ENCODE measurements at places on chromosomes 7 and 10. TPM values are rescaled to one million over a fixed set of nuclear protein-coding genes. Genes with fewer than 3 reads are reported as not detected.
A peak's percentile ranks its signal among the peaks of the same experiment; 100 is the strongest.

DNA sequence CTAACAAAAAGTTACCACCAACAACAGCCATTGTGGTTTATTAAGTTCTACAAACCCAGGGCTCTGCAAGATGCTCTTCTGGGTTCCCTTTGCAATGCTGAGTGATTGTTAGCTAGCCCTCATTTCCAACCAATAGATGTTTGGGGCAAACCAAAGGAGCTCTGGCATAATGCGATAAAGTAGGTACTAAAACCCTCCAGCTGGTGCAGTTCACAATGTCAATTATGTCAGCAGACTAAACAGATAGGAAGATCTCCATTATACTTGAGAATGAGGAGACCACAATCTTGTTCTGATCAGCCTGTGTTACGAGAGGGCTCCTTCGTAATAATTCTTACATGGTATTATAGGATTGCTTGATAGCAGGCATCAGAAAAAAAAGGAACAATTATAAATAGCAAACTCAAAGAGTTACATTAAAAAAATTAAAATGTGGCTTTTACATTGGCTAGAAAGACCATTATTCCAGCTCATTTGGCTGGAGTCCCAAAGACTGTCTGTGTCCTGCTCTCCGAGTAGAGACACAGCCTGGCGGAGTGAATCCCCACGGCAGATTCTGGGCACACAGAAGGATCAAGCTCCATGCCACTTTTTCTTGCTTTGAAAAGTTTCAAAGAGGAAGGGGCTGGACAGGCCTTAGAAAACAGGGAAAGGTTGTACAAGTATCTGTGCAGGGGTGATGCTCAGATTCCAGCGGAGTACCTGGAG, 93.8 kb downstream of the ZRANB1 start:
- H3K27me3 ChIP-seq: no peaks in the 10 kb centered on the region
- no peak for DNase-seq
- no peaks in the 10 kb centered on the region for H3K36me3 ChIP-seq
- H3K4me3 ChIP-seq: no peak overlapping the region

DNA sequence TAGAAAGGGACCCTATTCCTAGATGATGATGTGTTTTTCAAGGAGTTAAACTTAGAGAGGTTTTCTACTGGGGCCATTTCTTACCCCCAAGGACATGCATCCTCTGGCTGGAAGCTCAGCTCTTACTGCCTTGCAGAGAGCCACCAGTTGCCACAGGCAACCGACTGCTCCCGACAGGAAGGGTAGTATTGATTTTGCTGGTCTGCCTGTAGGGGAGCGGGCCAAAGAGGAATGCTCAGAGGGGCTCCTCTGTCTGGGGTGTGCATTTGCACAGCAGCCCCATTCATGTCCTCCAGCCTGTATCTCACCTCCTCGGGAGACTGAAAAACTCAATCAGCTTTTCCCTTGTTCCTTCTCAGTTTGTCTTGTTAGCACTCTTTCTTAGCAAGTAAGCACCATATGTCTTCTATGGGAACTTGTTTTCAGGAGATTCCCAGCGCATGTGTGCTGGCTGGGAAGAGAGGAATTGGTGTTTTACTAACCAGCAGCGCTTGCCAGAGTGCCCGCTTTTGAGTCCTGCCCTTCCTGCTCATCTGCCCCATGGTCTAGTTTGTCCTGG, 739.0 kb upstream of the GALNT17 start:
- no peak overlapping the region for H3K27ac ChIP-seq
- no peaks in the 10 kb centered on the region for H3K36me3 ChIP-seq
- no peak overlapping the region for H3K4me3 ChIP-seq
- no peaks in the 10 kb centered on the region for H3K27me3 ChIP-seq
- DNase-seq: no peak

- H3K4me1 ChIP-seq: peaks cover 45% of the 10 kb centered on the region
- H3K36me3 ChIP-seq: no peaks in the 10 kb centered on the region
- DNase-seq: peak; percentile 53
Measured at GRCh38 chr10:58817201-58817846, 304.7 kb downstream of the BICC1 start.

- no peaks in the 10 kb centered on the region for H3K27me3 ChIP-seq
- no peak for DNase-seq
- H3K27ac ChIP-seq: no peak overlapping the region
Measured at GRCh38 chr7:2172311-2173188, 60.2 kb downstream of the MAD1L1 start.

TEX47 gene
- not detected for total RNA-seq

PLXDC2 gene
- 104 TPM for total RNA-seq

- DNase-seq: peak; percentile 76
- no peaks in the 10 kb centered on the region for H3K4me1 ChIP-seq
- H3K27me3 ChIP-seq: no peaks in the 10 kb centered on the region
Measured at GRCh38 chr7:74272305-74273038, 16.7 kb upstream of the CLIP2 start.

DNA sequence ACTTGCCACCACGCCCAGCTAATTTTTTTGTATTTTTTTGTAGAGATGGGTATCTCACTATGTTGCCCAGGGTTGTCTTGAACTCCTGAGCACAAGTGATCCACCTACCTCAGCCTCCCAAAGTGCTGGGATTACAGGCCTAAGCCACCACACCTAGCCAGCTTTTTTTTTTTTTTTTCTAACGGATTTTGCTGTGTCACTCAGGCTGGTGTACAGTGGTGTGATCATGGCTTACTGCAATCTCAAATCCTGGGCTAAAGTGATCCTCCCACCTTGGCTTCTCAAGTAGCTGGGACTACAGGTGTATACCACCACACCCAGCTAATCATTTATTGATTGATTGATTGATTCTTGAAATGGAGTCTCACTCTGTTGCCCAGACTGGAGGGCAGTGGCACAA, 106.0 kb upstream of the TRIM24 start:
- no peak overlapping the region for H3K4me3 ChIP-seq
- no peaks in the 10 kb centered on the region for H3K27me3 ChIP-seq
- no peak for DNase-seq
- peaks cover 8% of the 10 kb centered on the region for H3K4me1 ChIP-seq

- no peaks in the 10 kb centered on the region for H3K36me3 ChIP-seq
- H3K4me1 ChIP-seq: no peaks in the 10 kb centered on the region
- no peak overlapping the region for H3K27ac ChIP-seq
- no peak overlapping the region for H3K4me3 ChIP-seq
- H3K27me3 ChIP-seq: peaks cover 7% of the 10 kb centered on the region
- no peak for DNase-seq
Measured at GRCh38 chr10:114394531-114394930, 9.8 kb downstream of the AFAP1L2 start.

- DNase-seq: no peak
- no peak overlapping the region for H3K27ac ChIP-seq
Measured at GRCh38 chr7:51774178-51774577, 457.6 kb upstream of the COBL start.

- H3K36me3 ChIP-seq: no peaks in the 10 kb centered on the region
- DNase-seq: no peak
- no peaks in the 10 kb centered on the region for H3K4me1 ChIP-seq
Measured at GRCh38 chr7:148598351-148598750, 7.8 kb downstream of the C7orf33 start.

VSIR gene
- total RNA-seq: 42.6 TPM

DNA sequence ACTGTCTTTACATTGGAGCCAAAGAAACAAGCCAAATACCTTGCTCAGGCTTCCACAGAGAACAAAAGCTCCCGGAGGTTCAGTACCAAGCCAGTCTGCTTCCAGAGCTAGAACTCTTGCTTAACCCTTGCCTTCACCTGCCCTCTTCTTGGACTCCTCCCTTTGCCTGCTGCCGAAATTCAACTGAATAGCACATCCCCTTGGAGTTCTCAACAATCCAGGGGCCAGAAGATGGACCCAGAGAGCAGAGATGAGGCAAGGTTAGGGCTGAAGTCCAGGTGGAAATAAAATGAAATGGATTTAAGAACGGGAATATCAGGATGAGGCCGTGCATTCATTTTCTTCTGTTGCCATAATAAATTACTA, 876 bp upstream of the PIK3AP1 start:
- DNase-seq: no peak
- no peaks in the 10 kb centered on the region for H3K36me3 ChIP-seq
- no peak overlapping the region for H3K27ac ChIP-seq
- peaks cover 8% of the 10 kb centered on the region for H3K4me1 ChIP-seq
- H3K4me3 ChIP-seq: no peak overlapping the region

DNA sequence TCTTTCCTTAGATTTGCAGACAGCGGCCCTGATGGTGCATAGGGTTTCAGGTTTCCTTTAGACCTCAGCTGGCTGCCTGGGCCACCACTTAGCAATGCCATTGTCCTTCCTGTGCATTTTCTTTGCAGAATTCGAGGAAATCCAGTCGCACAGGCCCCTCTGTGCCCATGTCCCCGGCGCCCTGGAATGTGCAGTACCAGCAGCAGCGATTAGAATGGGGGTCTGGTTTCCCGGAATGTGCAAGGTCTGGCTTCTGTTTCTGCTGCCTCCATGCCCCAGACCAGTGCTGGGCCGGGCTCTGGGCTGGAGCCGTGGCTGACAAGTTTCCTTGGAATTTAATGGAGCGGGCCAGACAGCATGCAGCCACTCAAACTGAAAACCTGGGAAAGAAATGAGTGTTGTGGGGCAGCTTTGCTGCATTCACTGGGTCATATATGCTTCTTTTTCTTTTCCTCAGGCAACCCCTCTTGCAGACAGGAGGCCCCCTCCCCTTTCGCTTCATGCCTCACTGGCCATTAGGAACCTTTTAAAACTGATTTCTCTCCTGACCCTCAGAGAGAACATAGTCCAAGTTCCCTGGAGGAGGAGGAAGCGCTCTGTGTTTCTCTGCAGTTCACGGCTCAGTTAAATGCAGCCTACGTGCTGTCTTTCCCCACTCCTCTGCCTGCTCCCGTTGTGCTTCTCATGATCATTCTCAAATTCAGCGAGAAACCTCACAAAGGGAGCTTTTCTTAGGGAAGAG, 14.4 kb downstream of the HTRA1 start:
- no peak overlapping the region for H3K4me3 ChIP-seq
- peaks cover 10% of the 10 kb centered on the region for H3K4me1 ChIP-seq
- H3K27ac ChIP-seq: no peak overlapping the region
- H3K36me3 ChIP-seq: no peaks in the 10 kb centered on the region

INHBA gene
- 1.9 TPM for total RNA-seq

DNA sequence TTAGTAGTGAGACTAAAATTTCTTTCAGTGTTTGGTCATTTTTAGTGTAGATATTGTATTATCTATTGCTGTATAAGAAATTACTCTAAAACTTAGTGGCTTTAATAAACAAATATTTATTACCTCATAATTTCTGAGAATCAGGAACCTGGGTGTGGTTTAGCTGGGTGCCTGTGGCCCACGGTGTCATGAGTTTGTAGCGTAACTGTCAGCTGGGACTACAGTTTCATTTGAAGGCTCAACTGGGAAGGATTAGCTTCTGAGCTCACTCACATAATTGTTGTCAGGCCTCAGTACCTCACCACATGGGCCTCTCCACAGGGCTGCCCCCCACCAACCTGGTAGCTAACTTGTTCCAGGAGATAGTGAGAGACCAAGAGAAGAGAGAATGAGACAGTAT, 98.5 kb downstream of the SRI start:
- H3K27me3 ChIP-seq: no peaks in the 10 kb centered on the region
- H3K36me3 ChIP-seq: no peaks in the 10 kb centered on the region
- H3K4me3 ChIP-seq: no peak overlapping the region
- H3K4me1 ChIP-seq: no peaks in the 10 kb centered on the region

Data from adrenal gland (tissue), 19 donors.